ENCODE measurements at places on chromosomes 4 and X.

- no peak for DNase-seq
These were observed 58.5 kb downstream of the PPA2 start for GRCh38 chr4:105415281-105415744.

GRCh38 chr4:54215379-54216077 lies 13.6 kb upstream of the PDGFRA start:
- DNase-seq = no peak

DNA sequence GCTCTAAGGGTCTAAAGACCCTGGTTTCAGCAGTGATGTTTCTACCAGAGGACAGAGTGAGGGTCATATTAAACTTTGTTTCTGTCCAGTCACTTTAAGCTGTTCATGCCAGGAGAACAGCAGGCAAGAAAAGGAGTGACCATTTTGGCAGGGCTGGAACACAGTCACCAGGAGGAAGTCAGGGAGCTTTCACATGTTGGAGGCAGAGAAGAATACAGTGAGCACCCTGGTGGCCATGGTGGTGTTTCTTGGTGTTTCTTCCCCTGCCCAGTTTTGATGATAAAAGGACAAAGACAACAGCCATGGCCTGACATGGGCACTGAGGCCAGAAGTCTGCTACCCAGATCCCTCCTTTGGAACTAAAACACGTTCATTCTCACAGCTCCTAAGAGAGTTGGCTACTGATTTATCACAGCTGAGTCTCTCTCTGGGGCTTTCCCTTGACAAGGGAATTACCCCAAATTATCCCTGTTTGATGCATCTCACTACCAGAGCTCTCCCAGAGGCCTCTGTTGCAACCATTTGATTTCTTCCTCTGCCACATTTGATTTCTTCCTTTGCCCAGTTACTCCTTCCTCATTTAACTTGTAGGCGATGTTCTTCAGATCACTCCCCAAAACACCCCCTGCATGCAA lies 106.4 kb upstream of the NWD2 start:
- DNase-seq = no peak

- DNase-seq = no peak
These were observed 65.5 kb downstream of the PTTG2 start for GRCh38 chr4:38025665-38026064.

GRCh38 chr4:68717999-68718398 lies 47.5 kb upstream of the UGT2B15 start:
- no peak for DNase-seq

DNA sequence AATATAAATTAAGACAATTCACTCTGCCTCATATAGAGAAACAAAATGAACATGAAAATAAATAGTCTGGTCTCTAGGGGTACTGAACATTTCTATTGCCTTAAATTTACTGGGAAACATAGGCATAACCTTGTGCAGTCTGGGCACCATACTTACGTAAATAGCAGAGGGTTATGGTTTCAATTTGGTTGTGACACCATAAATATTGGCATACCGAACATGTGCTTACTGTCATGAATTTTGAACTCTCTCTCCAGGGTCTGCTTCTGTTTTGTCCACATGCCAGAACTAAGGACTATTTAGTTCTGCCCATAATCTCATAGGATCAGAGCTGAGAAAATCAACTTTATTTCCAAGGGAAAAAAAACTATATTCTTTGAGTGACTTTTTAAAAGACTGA lies 17.6 kb downstream of the PDGFC start:
- DNase-seq = no peak

GRCh38 chr4:74624351-74625151 lies 169.8 kb downstream of the BTC start:
- no peak for DNase-seq

DNA sequence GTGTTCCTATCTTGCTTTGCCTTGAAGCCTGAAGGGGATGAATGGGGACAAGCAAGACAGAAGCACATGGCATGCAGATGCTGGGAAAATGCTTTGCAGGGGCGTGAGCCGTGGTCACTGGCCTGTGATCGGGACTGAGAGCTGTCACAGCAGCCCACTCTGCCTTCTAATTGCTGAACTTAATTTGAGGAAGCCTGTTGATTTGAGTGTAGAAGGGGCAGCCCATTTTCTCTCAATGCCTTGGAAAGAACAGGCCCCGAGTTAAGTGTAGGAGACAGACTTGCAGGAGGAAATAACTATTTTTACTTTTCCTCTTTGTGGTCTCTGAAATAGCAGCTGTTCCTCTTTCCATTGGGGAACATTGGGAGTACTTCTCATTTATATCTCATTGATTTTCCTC lies 26.1 kb upstream of the TBC1D1 start:
- no peak for DNase-seq

DNA sequence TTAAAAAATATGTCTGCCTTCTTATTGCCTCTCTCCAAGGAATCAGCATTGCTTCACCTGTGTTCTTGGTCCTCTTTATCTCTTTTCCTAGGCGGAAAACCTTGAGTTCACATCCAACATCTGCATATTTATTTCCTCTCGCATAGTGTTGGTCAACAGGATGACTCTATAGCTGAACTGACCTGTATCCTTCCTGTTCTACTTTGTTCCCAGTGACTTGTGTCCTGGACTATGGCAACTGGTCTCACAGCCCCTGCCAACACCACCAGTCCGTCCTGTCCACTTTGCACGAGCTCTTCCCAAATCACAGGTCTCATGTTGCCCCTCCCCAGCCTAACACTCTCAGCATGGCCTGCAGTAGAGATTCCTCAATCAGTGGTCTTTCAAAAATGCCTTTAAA lies 2.0 kb downstream of the DIPK2B start:
- no peak for DNase-seq

- DNase-seq = no peak
These were observed 1259.8 kb downstream of the PCDH7 start for GRCh38 chr4:31979988-31980387.

All from right hindlimb (tissue), 1 donor.